ENCODE measurements at places on chromosomes 16 and 17.

DNA sequence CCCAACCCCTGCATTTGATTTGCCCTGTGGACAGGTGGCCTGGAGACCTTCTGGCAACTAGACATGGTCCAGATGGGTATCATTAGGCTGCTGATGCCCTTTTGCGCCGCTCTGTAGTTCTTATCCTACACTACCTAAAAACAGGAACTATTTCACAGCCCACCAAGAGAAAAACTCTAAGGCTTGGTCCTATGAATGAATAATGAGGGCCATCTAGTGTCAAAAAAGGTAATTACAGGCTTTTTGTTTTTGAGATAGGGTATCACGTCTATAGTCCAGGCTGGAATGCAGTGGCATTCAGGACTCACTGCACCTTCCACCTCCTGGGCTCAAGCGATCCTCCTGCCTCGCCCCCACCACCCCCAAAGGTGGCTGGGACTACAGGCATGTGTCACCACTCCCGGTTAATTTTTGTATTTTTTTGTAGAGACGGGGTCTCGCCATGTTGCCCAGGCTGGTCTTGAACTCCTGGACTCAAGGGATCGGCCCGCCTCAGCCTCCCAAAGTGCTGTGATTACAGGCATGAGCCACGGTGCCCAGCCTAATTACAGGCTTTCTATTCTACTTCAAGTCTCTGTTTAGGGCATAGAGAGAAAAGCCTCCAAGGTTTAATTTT is 20.9 kb downstream of the COIL start:
- H3K36me3 ChIP-seq = peaks cover 51% of the 10 kb centered on the region
- DNase-seq = peak; percentile 45

DNA sequence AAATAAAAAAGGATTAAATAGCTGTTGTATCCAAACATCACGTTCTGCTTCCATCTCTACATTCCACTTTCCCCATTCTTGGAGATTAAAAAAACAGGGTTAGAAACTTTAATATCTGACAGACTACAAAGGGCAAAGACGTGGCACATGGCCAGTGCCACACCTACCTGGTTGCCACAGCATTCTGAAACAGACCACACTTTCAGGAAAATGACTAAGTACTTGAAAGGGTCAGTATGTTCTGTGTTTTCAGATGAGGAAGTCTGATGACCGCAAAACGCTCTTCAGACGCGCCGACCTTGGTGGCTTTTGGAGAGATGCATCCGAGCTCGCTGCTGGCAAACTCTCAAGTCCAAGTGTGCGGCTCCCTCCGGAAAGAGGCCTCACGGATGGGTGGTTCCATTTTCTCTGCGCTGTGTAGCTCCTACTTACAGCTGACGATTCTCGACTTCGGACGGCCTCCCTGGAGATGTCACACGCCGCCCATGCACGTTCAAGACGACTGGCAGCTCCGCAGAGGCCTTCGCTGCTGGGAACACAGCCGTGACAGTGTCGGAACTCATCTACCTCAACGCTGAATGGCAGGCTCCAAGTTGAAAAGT is 15.5 kb downstream of the MAP1LC3B start:
- no peak for DNase-seq
- no peaks in the 10 kb centered on the region for H3K27me3 ChIP-seq
- H3K27ac ChIP-seq = no peak overlapping the region
- peaks cover 74% of the 10 kb centered on the region for H3K36me3 ChIP-seq

DNA sequence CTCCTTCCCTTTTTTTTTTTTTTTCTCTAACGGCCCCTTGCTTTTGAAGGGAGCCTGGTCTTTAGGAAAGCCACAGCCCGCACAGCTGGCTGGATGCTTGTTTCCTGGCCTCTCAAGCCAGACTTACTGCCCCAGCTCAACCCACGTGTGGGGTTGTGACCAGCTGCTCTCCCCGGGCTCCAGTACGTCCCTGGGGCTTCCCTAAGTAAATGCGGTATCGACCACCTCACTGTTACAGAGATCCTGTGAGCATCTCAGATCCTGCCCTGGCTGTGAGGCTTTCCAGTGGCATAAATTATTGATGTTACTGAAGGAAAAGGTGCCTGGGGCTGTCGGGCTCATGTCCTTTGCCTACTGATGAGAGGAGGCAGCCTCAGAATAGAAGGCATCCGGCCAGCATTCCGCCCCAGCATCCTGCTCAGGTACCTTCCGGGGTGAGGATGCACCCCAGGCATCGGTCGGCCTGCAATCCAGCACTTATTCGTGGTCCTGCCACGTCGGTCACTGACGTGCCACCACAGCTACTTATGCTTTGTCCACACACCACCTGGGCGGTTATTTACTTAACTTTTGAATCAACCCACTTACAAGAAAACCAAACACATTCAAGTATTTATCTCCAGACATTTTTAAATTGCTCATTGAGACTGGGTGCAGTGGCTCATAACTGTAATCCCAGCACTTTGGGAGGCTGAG is 9.6 kb downstream of the GPRC5B start:
- peaks cover 18% of the 10 kb centered on the region for H3K4me1 ChIP-seq
- H3K4me3 ChIP-seq = no peak overlapping the region
- H3K27ac ChIP-seq = no peak overlapping the region
- H3K27me3 ChIP-seq = no peaks in the 10 kb centered on the region
- DNase-seq = no peak
- H3K36me3 ChIP-seq = peaks cover 45% of the 10 kb centered on the region

GRCh38 chr17:75019710-75020109 is 7.2 kb downstream of the MRPL58 start:
- H3K4me3 ChIP-seq = no peak overlapping the region
- no peaks in the 10 kb centered on the region for H3K27me3 ChIP-seq
- H3K36me3 ChIP-seq = peaks cover 18% of the 10 kb centered on the region
- H3K4me1 ChIP-seq = no peaks in the 10 kb centered on the region

DNA sequence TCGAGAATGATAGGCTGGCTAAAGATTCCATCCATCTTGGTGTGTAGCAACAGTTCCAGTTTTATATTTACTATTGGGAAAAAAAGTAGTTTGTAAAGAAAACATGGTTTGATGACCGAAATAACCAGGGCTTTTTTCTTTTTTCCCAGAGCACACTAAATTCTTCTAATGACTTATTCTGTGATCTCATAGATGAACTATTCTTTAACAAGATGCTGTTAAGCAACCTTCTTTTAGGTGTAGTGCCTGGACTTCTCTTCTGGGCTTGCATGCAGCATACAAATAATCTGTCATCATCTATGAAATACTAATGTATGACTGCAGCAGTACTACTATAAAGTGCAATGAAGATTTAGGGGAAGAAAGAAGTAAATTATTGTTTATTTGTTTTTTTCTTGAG is 11.0 kb upstream of the CAPNS2 start:
- no peak for DNase-seq
- no peaks in the 10 kb centered on the region for H3K27me3 ChIP-seq
- H3K36me3 ChIP-seq = no peaks in the 10 kb centered on the region
- no peak overlapping the region for H3K4me3 ChIP-seq
- H3K27ac ChIP-seq = no peak overlapping the region
- no peaks in the 10 kb centered on the region for H3K4me1 ChIP-seq

GRCh38 chr17:32350666-32351418 is 885 bp downstream of the ZNF207 start:
- no peaks in the 10 kb centered on the region for H3K27me3 ChIP-seq
- no peaks in the 10 kb centered on the region for H3K4me1 ChIP-seq

DNA sequence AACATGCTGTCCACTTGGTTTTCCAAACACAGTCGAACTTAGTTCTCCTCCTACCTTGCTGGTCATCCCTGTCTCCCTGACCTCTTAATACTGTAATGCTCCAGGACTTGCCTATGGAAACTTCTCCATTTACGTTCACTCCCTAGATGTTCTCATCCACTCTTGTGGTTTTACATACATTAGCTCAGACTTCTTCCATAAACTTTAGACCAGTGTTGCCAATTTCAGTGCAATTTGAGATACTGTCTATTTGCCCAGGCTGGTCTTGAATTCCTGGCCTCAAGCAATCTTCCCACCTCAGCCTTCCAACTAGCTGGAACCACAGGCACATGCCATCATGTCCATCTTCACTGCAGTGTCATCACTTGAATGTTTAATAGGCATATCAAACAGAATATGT is 1.5 kb downstream of the MATCAP1 start:
- H3K27me3 ChIP-seq = peaks cover 34% of the 10 kb centered on the region
- H3K36me3 ChIP-seq = no peaks in the 10 kb centered on the region
- H3K27ac ChIP-seq = no peak overlapping the region
- no peak for DNase-seq
- peaks cover 19% of the 10 kb centered on the region for H3K4me1 ChIP-seq
- no peak overlapping the region for H3K4me3 ChIP-seq

DNA sequence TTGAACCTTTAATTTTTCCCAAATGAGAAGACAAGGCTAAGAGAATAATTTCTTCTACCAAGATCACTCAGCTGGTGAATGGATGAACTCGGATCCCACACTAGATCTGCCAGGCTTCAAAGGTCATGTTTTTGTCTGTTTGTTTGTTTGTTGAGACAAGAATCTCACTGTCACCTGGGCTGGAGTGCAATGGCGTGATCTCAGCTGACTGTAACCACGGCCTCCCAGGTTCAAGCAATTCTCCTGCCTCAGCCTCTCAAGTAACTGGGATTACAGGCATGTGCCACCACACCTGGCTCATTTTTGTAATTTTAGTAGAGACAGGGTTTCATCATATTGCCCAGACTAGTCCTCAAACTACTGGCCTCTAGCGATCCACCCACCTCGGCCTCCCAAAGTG is 6.6 kb downstream of the ZNF19 start:
- no peak overlapping the region for H3K4me3 ChIP-seq
- H3K27me3 ChIP-seq = no peaks in the 10 kb centered on the region
- no peak overlapping the region for H3K27ac ChIP-seq
- no peaks in the 10 kb centered on the region for H3K4me1 ChIP-seq
- no peak for DNase-seq
- no peaks in the 10 kb centered on the region for H3K36me3 ChIP-seq

- H3K27ac ChIP-seq = no peak overlapping the region
- no peaks in the 10 kb centered on the region for H3K4me1 ChIP-seq
- no peaks in the 10 kb centered on the region for H3K27me3 ChIP-seq
- no peak for DNase-seq
- no peak overlapping the region for H3K4me3 ChIP-seq
- no peaks in the 10 kb centered on the region for H3K36me3 ChIP-seq
Observed at GRCh38 chr17:7098802-7099459, 15.7 kb downstream of the ASGR2 start.

GRCh38 chr17:55198690-55199370 is 65.9 kb upstream of the HLF start:
- no peaks in the 10 kb centered on the region for H3K36me3 ChIP-seq
- DNase-seq = no peak
- H3K27me3 ChIP-seq = no peaks in the 10 kb centered on the region

GRCh38 chr17:16944334-16945135 is 27.4 kb downstream of the TNFRSF13B start:
- H3K4me3 ChIP-seq = no peak overlapping the region
- no peak overlapping the region for H3K27ac ChIP-seq
- H3K36me3 ChIP-seq = no peaks in the 10 kb centered on the region
- H3K27me3 ChIP-seq = no peaks in the 10 kb centered on the region
- DNase-seq = peak; percentile 23

- no peaks in the 10 kb centered on the region for H3K27me3 ChIP-seq
- H3K4me1 ChIP-seq = peaks cover 26% of the 10 kb centered on the region
- no peaks in the 10 kb centered on the region for H3K36me3 ChIP-seq
- H3K27ac ChIP-seq = no peak overlapping the region
Observed at GRCh38 chr16:11198828-11199227, 57.2 kb downstream of the SOCS1 start.

GRCh38 chr17:21042458-21043295 is at the start of gene USP22:
Gene USP22, minus strand, starts transcription at chr17:21043011. Its CDS starts 176 bp downstream, at chr17:21042835.
- DNase-seq = no peak
- H3K36me3 ChIP-seq = no peaks in the 10 kb centered on the region
- H3K4me3 ChIP-seq = peak within 1 kb of the TSS; percentile 89
- H3K27me3 ChIP-seq = no peaks in the 10 kb centered on the region

DNA sequence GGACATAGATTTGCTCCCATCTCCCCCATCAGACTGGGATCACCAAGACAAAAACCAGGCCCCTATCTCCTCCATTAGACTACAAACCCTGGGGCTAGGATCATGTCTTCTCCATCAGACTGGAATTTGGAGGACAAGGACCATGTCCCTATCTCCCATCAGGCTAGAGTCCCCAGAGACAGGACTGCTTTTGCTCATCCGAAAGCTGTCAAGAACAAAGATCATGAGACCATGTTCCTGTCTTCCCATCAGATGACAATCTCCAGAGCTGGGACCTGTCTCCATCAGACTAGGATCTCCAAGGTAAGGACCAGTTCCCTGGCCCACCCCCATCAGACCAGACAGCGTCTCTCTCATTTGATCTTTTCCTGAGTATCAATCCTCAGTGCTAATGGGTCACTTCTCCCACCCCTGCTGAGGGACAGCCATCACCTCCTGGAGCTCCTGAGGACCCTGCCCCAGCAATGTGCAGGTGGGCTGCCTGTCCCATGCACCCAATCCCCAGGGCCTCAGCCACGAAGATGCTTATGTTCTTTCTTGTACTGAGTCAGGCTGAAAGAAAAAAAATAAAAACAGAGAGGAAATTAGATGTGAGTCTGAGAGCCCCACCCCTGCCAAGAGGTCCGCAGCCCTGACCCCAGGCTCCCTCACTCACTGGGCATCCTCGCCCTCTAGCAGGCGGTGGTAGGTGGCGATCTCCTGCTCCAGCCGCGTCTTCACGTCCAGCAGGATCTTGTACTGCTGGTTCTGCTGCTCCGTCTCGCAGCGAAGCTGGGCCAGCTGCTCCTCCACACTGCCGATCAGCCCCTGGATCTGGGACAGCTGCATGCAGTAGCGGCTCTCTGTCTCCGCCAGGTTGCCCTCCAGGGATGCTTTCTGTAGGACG is 90.3 kb downstream of the GOSR1 start:
- no peaks in the 10 kb centered on the region for H3K36me3 ChIP-seq
- no peak overlapping the region for H3K4me3 ChIP-seq
- H3K4me1 ChIP-seq = peaks cover 1% of the 10 kb centered on the region
- DNase-seq = no peak
- H3K27ac ChIP-seq = no peak overlapping the region
- no peaks in the 10 kb centered on the region for H3K27me3 ChIP-seq

DNA sequence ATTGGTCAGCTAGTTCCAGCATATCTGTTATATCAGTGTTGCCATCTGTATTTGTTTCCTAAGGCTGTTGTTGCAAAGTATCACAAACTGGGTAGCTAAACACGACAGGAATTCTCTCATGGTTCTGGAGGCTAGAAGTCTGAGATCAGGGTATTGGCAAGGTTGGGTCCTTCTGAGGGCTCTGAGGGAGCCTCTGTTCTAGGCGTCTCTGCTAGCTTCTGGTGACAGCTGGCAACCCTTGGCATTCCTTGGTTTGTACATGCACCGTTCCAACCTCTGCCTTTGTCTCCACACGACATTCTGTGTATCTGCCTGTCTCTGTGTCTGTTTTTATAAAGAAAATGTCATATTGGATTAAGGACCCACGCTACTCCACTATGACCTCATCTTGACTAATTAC is 219.9 kb upstream of the NLRP1 start:
- no peak overlapping the region for H3K4me3 ChIP-seq
- no peak for DNase-seq
- no peak overlapping the region for H3K27ac ChIP-seq
- H3K4me1 ChIP-seq = peaks cover 3% of the 10 kb centered on the region
- no peaks in the 10 kb centered on the region for H3K36me3 ChIP-seq

Data from H1 (cell line).